ENCODE measurements at places on chromosomes 6 and 20.

DNA sequence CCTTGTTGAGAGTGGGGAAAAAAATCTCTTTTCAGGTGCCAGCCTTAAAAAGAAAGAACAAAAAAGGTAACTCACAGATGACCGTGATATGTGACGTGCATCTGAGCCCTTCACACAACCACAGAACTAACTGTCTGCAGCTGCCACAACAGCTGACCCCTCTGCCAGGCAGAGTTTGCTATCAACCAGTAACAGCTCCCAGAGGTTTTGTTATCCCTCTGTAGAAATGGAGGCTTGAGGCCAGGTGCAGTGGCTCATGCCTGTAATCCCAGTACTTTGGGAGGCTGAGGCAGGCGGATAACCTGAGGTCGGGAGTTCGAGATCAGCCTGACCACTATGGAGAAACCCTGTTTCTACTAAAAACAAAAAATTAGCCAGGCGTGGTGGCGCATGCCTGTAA is 42.8 kb downstream of the SLC52A3 start:
- no peak for DNase-seq

DNA sequence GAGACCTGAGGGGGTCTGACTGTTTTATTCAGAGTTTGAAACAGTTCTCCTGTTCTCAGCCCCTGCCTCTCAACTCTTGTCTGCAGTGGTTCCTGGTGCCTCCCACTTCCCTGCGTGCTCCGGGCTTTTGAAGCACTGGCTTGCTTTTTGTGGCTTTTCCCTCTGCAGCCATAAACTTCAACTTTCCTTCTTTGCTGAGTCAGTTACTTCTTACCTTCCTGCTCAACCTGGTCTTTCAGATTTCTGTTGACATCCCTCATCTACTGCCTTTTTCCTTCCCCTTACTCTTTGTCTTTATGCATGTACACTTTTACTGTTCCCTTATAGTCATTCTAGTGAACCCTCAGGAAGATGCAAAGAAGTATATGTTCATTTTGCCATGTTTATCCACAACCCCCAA is 57.4 kb downstream of the ASXL1 start:
- no peak for DNase-seq

- DNase-seq, result no peak
These were observed 154.6 kb downstream of the SLC35F1 start for GRCh38 chr6:118061666-118062065.

- no peak for DNase-seq
These were observed 2.1 kb downstream of the AKAP12 start for GRCh38 chr6:151241853-151242252.

GRCh38 chr6:143629104-143630080 is 48.4 kb upstream of the PHACTR2 start:
- no peak for DNase-seq

GRCh38 chr6:129188795-129189194 is 305.9 kb downstream of the LAMA2 start:
- no peak for DNase-seq

DNA sequence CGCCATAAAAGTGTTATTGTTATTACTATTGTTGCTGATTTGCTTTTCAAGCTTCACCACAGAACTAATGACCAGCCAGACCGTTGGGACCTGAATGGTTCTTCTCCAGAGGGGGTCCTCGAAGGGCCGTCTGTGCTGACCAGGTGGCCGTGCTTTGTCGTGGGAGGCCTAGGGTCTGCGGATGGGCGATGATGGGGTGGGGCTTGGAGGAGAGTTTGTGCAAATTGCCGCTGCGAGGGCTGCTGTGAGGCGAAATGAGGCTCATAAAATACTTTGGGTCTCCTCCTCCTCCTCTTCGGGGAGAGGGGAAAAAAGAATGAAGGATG is 6.0 kb upstream of the ZBTB22 start:
- DNase-seq, result no peak

GRCh38 chr6:100347901-100348550 is 116.7 kb downstream of the SIM1 start:
- no peak for DNase-seq

DNA sequence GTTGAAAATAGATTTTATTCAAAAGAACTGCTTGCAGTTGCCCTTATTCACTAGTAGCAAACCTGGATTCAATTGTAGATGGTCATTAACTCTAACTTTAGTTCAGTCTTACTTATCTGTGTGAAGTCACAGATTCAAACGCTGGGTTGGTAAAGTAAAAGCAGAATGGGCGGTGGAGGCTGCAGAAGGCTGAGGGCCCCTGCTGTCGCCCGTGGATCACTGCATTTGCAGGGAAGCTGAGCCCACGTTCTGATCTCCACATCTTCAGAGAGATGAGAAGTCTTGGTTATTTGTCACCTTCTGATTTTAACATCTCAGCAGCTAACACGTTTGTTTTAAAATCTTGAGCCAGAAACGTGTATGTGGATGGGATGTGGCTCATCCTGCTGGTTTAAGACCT is 75.1 kb downstream of the SNX9 start:
- DNase-seq, result no peak

DNA sequence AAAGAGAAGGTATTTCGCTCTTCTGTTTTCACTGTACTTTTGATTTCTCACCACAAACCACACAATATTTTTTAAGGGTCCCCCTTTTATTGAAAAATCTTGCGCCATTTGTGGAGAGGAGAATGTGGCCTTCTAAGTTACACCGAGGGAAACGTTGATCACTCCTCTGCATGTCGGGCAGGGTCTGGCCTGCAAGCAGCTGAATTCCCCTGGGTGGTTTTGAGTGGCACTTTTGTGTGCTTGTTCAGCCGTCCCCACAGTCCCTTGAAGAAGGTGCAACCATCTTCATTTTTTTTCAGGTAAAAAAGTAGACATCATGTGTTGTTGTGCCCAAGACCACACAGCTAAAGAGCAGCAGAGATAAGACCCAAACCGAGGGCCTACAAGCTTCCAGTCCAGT is 6.1 kb downstream of the GPR31 start:
- DNase-seq, result no peak

DNA sequence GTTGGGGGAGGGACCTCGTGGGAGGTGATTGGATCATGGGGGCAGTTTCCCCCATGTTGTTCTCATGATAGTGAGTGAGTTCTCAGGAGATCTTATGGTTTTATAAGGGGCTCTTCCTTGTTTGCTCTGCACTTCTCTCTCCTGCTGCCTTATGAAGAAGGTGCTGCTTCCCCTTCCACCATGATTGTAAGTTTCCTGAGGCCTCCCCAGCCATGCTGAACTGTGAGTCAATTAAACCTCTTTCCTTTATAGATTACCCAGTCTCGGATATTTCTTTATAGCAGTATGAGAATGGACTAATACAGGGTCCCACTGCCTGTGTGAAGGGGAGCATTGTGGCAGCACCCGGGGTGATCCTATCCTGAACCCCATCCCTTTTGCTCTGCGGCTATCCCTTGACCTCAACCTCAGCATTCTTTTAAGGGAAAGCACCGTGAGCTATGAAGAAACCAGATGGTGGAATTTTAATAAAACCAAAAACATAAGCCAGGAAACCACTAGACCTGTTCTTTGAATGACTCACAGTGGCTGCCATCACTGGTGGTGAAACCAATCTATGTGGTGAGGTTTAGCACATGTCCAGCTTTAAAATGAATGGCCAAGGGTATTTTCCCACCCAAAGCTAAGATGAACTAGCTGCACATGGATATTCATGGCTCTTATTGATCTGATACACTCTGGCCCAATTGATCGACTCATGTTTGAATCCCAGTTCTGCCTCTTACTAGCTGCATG is 62.2 kb downstream of the ZDHHC14 start:
- no peak for DNase-seq
